ENCODE measurements at places on chromosomes 5 and 9.

DNA sequence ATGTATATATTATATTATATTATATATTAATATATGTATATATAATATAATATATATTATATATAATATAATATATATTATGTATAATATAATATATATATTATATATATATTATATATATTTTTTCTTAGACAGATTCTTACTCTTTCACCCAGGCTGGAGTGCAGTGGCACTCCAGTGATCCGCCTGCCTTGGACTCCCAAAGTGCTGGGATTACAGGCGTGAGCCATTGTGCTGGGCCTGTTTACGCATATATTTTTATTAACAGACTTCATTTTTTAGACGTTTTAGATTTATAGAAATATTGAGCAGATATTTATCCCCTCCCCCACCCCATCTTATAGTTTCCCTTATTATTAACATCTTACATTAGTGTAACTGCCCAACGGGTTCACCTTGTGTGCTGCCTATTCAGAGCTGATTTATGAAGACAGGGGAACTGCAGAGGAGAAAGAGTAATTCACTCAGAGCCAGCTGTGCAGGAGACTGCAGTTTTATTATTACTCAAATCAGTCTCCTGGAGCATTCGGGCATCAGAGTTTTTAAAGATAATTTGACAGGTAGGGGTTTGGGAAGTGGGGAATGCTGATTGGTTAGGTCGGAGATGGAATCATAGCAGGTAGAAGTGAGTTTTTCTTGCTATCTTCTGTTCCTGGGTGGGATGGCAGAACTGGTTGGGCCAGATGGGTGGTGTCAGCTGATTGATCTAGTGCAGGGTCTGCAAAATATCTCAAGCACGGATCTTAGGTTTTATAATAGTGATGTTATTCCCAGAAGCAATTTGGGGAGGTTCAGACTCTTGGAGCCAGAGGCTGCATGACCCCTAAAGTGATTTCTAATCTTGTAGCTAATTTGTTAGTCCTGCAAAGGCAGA, 93.4 kb downstream of the UNC13B start:
- DNase-seq, result no peak

- no peak for DNase-seq
These were observed 140.5 kb upstream of the RUSC2 start for GRCh38 chr9:35349287-35349990.

DNA sequence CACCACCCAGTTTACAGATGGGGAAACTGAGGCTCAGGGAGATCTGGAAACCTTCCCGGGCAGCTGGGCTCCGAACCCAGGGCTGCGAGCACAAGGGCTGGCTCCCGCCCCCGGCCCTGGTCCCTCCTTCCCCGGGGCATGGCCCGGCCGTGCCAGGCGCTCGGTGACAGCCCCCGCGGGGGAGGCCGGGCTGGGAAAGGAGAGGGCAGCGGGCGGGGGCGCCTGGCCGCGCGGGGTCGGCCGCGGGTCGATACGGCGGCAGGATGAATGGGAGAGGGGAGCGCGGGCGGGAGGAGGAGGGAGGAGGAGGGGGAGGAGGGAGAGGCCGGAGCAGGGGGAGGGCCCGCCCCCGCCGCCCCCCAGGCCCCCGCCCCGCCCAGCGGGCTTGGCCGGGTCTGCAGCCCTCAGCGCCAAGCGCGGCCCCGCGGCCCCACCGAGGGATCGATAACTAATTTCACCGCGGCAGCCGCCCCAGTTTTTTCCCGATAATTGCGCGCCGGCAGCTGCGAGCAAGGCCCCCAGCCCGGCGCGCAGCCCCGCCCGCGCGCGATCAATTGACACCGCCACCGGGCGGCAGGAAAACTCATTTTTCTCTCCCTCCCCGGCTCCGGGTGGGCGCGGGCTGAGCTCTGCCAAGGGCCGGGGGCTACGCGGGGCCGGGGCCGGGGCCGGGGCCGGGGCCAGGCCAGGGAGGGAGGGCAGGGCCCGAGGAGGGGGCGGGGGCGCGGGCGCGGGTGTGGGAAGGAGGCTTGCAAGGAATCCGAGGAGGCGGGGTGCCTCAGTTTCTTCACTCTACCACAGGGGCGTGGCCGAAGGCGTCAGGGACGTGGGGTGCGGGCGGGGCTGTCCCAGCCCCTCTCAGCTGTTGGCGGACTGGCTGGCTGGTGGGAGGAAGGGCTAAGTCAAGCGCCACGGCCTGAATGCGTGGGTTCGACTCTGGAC, 52.1 kb downstream of the C9orf50 start:
- DNase-seq, result no peak

DNA sequence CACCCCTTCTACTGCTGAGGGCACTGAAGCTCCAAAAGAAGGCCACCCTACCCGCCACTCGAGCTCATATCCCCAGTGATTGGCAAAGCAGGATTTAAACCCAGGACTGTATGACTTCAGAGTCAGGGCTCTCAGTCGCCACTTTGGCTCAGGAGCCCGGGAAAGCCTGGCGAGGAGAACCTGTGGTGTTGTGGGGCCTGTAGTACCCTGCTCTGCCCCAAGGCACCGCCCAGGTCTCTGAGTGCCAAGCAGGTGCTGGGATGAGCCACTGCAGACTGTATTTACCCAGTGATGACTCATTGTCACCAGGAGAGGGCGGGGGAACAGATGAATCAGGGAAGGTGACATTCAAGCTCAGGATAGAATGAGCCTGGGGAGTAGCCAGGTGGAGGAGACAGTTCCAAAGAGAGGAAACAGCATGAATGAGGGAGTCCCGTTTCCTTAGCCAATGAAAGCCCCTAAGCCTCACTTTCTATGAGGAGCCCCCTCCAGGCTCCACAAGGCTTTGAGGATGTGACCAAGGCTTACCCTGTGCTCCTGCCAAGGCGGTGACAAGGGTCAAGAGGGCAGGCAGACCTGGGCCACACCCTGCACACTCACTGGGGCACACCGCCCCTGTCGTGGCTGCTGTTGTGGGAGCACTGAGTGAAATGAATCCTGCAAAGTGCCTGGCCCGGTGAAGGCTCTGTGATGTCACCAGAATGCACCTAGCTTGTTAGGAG, 17.8 kb upstream of the DPM2 start:
- peak; percentile 42 for DNase-seq

DNA sequence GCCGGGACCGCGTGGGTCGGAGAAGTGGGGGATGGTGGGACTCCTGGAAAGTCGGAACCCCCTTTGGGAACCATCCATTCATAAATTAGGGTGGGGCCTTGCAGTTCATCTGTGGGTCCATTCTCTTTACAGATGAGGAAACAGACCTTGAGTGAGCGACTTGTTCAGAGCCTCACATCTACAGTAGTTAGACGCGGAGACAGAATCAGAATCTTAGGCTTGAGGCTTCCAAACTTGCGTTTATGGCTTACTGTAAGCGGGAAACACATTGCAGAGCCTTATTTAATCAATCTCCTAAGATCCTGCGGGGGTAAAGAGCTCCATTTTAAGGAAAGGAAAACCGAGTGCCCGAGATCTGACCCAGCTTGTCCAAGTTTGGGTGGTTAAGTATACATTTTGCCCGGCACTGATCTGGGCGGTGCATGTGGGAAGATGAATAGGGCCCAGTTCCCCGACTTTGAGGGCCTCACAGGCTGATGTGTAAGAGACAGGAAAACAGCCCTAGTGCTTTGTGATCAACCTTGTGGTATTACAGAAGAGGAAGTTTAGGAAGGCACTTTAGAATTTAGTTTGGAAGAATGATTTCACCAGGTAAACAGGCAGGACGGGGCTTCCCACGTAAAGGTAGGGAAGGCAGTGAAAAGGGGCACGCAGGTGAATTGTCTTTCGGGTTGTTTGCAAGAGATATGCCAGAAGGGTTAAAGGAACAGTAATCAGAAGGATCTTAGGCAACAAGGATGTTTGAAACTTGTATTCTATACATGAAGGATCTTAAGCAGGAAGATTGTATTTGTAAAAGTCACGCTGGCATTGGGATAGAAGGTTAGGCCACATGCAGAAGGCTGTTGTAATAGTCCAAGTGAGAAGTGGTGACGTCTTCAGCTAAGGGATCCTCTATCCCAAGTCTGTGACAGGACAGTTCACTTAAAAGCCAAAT, 744 bp downstream of the TARS1 start:
- no peak for DNase-seq

DNA sequence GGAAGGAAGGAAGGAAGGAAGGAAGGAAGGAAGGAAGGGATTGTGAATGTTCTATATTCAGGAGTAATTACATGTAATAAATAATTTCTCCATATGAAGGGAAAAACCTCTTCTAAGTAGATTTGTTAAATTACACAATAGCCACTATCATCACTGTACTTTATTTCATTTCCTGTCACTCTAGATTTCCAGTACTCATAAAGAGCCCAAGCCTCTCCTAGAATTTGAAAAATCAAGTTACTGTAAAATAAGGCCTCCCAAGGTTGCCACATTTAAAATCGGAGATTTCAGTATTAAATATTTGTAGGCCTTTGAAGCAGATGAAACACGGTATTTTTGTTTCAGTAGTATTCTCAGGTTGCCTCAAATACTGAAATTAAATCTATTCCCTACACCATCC, 499.0 kb downstream of the CDH10 start:
- no peak for DNase-seq

DNA sequence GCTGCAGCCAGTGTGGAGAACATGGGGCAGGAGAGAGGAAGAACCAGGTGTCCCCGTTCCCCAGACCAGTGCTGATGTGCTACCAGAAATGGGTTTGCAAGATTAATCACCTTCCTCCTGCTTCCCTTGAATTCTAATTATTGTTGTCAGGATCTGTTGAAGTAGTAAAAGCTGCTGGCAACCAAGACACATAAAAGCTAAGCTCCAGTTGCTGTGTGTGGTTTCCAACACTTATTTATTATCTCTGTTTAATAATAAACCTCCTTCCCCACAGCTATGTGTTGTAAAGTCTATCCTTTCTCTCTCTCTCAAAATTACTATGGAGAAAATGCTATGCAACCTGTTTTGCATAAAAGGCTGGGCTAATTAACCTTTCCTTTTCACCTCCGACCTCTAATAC, 2.3 kb upstream of the RETREG1 start:
- DNase-seq, result no peak

- DNase-seq, result no peak
These were observed 250.4 kb upstream of the GRAMD2B start for GRCh38 chr5:126172812-126173211.

DNA sequence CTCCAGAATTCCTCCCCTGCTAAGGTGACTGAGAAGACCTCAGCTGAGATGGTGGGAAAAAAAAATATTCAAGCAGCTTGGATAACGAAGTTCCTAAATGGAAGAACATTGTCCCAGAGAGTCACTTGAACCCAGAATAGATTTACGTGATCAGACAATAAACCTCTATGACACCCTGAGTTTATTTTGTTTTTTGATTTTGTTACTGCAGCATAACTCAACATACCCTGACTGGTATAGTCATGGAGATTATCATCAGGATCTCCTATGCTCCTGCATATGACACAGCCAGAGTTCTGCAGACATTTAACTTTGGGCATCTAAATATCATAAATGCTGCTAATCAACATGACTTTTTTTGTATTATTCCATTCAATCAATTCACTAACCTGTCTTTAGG, 282.9 kb downstream of the RASEF start:
- no peak for DNase-seq

GRCh38 chr5:143576711-143577484, 173.4 kb upstream of the NR3C1 start:
- DNase-seq, result no peak

DNA sequence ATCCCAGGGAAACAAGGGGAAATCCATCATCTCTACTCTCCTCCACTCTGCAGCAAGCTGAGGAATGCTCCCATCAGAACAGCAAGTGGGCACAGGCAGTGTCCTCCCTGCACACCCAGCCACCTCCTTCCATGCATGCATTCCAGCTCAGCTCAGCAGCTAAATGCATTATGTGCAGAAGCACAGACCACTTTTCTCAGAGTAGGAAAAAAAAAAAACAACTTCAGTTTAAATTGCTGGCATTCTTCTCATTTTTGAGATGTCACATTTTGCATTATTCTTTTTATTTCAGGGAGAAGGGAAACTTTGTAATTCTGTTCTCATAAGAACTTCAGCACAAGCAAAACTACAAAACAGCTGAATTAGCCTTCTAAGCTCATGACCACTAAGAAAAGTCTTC, 312.2 kb downstream of the SEMA5A start:
- no peak for DNase-seq

- DNase-seq, result no peak
These were observed 60.2 kb downstream of the SPOCK1 start for GRCh38 chr5:137438932-137439331.

DNA sequence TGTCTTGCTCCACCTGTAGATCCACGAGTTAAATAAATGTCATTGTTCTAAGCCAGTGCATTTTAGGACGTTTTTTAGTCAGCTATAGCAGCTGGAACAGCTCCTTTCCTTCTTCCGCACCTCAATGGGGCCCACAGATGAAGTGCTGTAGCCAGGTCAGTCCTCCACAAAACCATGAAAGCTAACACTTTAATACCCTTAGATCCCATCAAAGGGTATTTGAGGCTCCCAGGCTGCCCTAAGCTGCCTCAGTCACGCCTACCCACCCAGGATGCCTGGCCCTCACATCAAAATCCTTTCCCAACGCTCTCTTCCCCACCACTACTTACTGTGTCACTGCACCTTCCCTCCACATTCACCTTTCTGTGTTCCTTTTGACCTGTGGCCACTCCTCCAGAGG, 44.1 kb upstream of the ACO1 start:
- DNase-seq, result no peak

DNA sequence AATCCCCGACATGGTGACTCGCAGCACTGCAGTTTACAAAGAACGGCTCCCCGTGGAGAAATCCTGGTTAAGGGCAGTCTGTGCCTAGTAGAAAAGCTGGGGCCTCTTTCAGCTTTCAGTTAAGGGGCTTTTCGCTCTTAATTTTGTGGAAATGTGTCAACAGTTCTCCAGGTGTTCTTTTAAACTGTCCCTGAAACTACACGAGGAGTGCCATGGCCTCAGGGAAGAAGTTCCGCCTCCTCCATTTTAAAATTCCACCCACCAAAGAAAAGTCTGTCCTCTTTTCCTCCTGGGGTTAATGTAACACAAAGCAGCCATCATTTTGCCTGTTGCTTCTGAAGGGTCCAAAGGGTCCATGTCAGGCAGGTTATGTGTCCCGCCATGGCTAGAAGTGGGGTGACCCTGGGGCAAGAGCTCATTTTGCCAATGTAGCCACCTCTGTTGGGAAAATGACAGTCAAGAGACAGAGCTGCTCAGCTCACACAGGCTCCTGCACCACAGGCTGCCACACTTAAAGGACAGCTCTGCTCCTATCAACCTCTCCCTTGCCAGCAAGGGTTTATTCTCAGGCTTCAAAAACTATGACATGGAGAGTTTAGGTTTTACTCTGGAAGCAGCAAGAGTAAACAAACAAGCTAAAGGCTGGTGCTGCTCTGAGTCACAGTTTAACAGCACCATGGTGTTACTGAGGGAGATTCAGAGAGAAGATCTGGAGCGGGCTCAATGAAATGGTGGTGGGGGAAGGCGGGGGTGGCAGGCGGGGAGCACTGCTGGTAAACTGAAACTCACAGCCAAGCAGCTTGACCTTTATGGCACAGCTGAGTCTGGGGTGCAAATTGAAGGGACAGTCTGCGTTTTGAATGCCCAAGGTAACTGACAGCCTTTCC, 3.2 kb downstream of the WHRN start:
- DNase-seq, result no peak

- DNase-seq, result no peak
These were observed 9.3 kb downstream of the BAAT start for GRCh38 chr9:101375546-101375945.

- no peak for DNase-seq
These were observed 254.0 kb upstream of the GAS1 start for GRCh38 chr9:87201351-87201751.
